Left renal cortex interstitium (tissue), 4 donors: ENCODE measurements at places on chromosomes 12 and 14. TPM values are rescaled to one million over a fixed set of nuclear protein-coding genes. Genes with fewer than 3 reads are reported as not detected.

Gene BMP4
- 47.8 TPM for polyA plus RNA-seq

Gene YBX3
- polyA plus RNA-seq, result 228 TPM

Gene ARPC3
- 225 TPM for polyA plus RNA-seq

Gene AQP5
- polyA plus RNA-seq, result 2.8 TPM

Gene GUCY2C
- 0.51 TPM for polyA plus RNA-seq

Gene SLC17A8
- polyA plus RNA-seq, result 0.41 TPM

Gene SLC4A8
- 4.8 TPM for polyA plus RNA-seq

Gene GDF3
- polyA plus RNA-seq, result 0.33 TPM

Gene GZMH
- 0.35 TPM for polyA plus RNA-seq

Gene STYK1
- 0.70 TPM for polyA plus RNA-seq

Gene ADCK1
- 12.8 TPM for polyA plus RNA-seq

Gene CBX5
- polyA plus RNA-seq, result 106 TPM

Gene GPX2
- polyA plus RNA-seq, result 2.4 TPM

Gene PLXNC1
- polyA plus RNA-seq, result 5.3 TPM

Gene VEZT
- 90.3 TPM for polyA plus RNA-seq

Gene CFAP54
- 2.6 TPM for polyA plus RNA-seq

Gene KDM2B
- polyA plus RNA-seq, result 73.5 TPM

Gene KRT80
- 1.0 TPM for polyA plus RNA-seq

Gene DIO2
- polyA plus RNA-seq, result 0.58 TPM

Gene GALNT16
- 4.3 TPM for polyA plus RNA-seq

Gene OR6C65
- polyA plus RNA-seq, result not detected

Gene OR10P1
- not detected for polyA plus RNA-seq

Gene PRPH
- polyA plus RNA-seq, result not detected

Gene ALKBH2
- 31.8 TPM for polyA plus RNA-seq

Gene MGAT4C
- polyA plus RNA-seq, result 1.9 TPM

Gene CLEC9A
- 0.56 TPM for polyA plus RNA-seq

Gene WSCD2
- polyA plus RNA-seq, result 6.9 TPM

Gene A2ML1
- 0.30 TPM for polyA plus RNA-seq

Gene ATXN2
- 99.7 TPM for polyA plus RNA-seq

Gene NR2C1
- polyA plus RNA-seq, result 66.4 TPM

Gene VWF
- polyA plus RNA-seq, result 11.0 TPM

Gene OR4K2
- not detected for polyA plus RNA-seq

Gene TAPBPL
- polyA plus RNA-seq, result 18.9 TPM

Gene SIX6
- polyA plus RNA-seq, result not detected

Gene CLEC14A
- polyA plus RNA-seq, result 14.0 TPM

Gene AQP6
- polyA plus RNA-seq, result 23.7 TPM

Gene CLEC2A
- not detected for polyA plus RNA-seq

Gene RPS29
- polyA plus RNA-seq, result 1,796 TPM

Gene SLCO1C1
- polyA plus RNA-seq, result 0.95 TPM

Gene CD69
- 1.8 TPM for polyA plus RNA-seq

Gene DDX23
- polyA plus RNA-seq, result 88.3 TPM

Gene ACSM4
- not detected for polyA plus RNA-seq
